ENCODE measurements at places on chromosomes 1 and 21.

DNA sequence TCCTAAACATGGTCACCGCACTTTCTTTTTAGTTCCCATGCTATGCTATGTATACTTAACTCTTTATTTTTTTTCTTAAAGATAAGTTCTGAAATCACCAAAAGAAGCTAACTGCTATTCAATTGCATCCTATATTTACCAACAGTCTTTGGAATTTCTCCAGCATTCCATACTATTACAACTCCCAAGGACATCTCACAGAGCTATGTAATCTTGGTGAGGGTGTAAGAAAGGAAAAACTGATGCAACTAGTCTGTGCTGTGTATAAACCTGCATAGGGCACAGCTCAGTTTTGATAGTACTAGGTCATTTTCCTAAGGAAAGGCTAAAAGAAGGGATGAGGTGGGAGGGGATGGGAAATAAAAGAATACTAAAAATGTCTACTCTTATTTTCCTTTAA, 78.0 kb downstream of the PTPN14 start:
- DNase-seq, result no peak

- DNase-seq, result no peak
Measured at GRCh38 chr1:160726114-160726497, 12.9 kb upstream of the SLAMF7 start.

GRCh38 chr21:38267136-38267755, 10.5 kb downstream of the KCNJ15 start:
- no peak for DNase-seq

DNA sequence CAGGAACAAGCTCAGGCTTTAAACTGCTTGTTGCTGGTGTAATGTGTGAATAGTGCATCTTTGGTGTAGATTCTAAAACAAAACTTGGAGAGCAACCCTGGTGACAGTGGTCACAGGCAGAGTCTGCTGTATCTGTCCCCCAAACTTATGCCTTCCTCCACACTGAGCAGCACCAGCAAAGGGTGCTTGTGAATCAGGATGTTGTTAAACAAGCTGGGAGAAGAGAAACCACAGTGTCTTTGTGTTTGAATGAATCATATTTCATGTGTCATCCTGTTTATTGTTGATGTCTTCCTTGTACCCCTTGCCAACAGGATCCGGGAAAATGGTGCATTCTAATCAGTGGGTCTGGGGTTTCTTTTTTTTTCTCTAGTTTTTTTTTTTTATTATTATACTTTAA, 91.9 kb upstream of the COG2 start:
- DNase-seq, result no peak

- no peak for DNase-seq
Measured at GRCh38 chr1:174874331-174875053, 125.3 kb upstream of the CACYBP start.

- no peak for DNase-seq
Measured at GRCh38 chr1:185578293-185578692, 155.9 kb upstream of the HMCN1 start.

- DNase-seq, result no peak
Measured at GRCh38 chr1:2441746-2442145, 29.4 kb upstream of the PEX10 start.

GRCh38 chr1:60488847-60489246, 415.3 kb upstream of the C1orf87 start:
- DNase-seq, result no peak

GRCh38 chr1:104056786-104057185, 307.1 kb downstream of the AMY1C start:
- DNase-seq, result no peak

DNA sequence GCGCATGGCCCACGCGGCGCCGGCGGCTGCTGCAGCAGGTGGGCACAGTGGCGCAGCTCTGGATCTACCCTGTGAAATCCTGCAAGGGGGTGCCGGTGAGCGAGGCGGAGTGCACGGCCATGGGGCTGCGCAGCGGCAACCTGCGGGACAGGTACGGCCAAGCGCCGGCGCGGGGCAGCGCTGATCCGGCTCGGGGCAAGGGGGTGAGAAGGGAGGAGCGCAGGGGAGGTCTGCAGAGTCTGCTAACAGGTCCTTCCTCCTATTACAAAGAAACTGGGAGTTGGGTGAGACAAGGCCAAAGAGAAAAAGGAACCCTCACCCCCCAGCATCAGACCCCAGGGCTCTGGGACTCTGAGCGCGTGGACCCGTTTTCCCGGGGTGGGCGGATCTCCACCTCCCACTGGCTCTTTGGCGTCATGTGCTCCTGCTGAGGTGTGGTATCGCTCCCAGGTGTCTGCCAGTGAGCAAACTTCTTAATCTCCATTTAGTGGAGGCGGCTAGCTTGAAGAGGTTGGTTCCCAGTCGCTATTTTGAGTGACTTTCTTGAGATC, 431 bp downstream of the MTARC1 start:
- DNase-seq, result peak; percentile 73

GRCh38 chr1:28580722-28581530, 11.1 kb upstream of the RAB42 start:
- DNase-seq, result peak; percentile 67

DNA sequence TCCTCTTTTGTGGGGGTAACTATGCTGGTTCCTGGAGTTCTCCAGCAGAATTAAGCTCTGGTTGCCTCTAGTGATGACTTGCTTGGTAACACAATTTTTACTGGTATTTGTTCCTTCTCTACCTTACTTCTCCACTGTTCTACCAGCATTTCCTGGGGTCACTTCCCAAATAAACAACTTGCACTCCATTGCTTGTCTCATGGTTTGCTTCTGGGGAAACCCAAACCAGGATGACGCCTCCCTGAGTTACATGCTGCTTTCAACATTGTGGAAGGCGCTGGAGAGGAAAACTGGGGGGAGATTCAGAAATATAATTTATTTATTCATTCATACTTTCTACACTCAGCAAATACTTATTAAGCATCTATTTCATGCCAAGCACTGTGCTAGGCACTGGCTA, 55.3 kb upstream of the AK4 start:
- no peak for DNase-seq

- peak; percentile 95 for DNase-seq
Measured at GRCh38 chr1:68175621-68176398, 56.5 kb downstream of the WLS start.

DNA sequence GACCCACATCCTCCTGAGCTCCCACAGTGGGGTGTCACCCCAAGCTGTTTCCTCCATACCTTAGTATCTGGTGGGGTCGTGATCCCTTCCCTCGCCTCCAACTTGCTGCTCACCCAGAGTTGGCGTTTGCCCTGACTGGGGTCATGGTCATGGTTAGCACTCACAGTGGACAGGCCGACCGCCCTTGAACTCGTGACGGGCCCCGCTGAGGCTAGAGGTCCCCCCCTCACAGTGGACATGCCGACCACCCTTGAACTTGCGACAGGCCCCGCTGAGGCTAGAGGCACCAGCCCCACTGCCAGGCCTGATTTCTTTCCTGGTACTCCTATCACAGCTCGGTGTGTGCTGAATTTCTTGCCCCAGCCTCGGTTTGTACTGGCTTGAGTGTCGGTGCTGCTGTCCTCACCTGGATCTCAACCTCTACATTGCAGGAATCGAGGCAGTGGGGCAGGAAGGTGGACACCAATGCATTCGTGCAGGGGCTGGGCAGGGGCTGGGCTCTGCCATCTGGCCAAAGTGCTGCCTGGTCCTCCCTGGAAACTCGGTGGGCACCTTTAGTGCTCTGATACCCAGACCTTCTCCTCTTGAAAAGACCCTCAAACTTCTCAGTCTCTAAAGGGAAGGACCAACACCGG, 37.5 kb upstream of the AJAP1 start:
- DNase-seq, result no peak

DNA sequence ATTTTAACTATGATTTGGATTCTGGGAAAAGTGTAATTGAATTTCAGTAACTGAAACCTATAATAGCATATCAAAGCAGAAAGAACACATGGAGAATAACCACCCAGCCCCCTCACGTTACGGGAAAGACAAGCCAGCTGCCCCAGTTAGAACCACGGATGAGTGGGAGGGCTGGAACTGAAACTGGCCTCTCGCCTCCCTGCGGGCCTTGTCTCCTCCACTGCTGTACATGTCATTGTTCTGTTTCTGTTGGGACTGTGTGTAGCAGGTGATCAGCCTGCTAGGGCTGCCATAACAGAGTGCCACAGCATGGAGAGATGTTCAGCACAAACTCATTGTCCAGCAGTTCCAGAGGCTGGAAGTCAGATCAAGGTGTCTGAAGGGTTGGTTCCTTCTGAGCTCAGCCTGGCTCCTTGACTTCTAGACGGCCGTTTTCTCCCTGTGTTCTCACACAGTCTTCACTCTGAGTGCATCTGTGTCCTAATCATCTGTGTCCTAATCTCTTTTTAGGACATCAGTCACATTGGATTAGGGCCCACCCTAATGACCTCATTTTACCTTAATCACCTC, 52.4 kb downstream of the MAP3K21 start:
- DNase-seq, result no peak

GRCh38 chr21:44751799-44752636, 40.6 kb upstream of the TSPEAR start:
- DNase-seq, result no peak

- DNase-seq, result no peak
Measured at GRCh38 chr1:156592158-156592909, 758 bp downstream of the NAXE start.

DNA sequence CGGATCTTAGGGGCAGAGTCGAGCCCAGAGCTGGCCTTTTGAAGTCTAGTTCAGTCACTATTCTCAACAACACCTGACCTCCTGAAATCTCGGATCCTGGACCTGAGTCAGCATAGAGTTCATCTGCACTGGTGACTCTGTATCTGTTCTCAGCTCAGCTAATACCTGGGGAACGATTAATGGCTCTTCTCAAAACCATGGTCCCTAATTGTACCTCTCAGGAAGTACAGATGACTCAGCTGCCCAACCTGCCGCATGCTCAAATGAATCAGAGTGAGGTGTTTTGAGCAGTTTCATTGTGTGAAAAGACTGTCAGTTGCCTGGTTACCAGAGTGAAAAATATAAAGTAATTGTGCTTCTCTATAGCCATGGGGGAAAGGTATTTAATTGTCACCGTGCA, 89.2 kb downstream of the SLC35F3 start:
- DNase-seq, result no peak

- no peak for DNase-seq
Measured at GRCh38 chr1:6474815-6475282, 8.9 kb upstream of the TNFRSF25 start.
